ENCODE measurements at places on chromosomes 13 and 19.

- no peak for DNase-seq
Observed at GRCh38 chr13:28463481-28463880, 31.4 kb downstream of the FLT1 start.

- DNase-seq, result no peak
Observed at GRCh38 chr19:7850000-7850813, 20.2 kb downstream of the EVI5L start.

DNA sequence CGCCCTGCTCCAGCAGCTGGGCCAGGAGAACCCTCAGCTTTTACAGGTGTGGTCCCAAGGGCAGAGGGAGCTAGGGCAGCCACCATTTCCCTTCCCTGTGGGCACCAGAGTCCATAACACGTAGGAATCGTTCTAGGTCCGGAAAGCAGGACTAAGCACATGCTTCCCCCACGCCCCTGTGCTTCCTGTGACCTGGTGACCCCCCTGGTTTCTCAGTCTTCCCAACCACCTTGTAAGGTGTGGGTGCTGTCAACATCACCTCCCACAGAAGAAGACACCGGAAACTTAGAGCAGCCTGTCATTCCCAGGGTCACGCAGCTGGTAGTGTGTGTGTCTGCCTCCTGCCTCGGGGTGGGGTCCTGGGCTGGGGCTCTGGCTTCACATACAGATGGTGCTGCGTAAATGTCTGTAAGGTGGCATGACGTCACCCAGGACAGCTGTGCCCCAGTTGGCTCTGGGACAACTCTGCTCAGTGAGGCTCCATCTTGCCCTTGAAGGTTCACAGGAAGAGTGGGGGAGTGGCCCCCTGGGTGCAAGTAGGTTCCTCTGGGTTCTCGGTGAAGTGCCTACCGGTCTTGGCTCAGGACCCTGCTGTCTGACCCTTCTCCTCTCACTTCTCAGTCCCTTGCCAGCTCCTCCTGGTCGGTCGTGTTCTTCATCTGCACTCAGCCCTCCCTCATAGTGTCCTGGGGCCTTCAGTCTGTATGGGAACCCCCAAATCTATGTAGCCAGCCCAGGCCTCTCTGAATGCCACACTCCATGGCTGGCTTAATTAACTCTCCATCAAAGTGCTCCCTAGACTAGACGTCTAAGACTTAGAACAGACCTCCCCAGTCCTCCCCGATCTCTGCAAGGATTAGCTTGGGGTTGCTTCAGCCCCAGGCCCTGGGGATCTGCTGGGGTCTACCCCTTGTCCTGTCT is 4.0 kb downstream of the RAD23A start:
- no peak for DNase-seq

- DNase-seq, result no peak
Observed at GRCh38 chr19:53537121-53537520, 824 bp upstream of the ZNF331 start.

GRCh38 chr19:21498651-21499050 is 6.8 kb upstream of the ZNF429 start:
- no peak for DNase-seq

DNA sequence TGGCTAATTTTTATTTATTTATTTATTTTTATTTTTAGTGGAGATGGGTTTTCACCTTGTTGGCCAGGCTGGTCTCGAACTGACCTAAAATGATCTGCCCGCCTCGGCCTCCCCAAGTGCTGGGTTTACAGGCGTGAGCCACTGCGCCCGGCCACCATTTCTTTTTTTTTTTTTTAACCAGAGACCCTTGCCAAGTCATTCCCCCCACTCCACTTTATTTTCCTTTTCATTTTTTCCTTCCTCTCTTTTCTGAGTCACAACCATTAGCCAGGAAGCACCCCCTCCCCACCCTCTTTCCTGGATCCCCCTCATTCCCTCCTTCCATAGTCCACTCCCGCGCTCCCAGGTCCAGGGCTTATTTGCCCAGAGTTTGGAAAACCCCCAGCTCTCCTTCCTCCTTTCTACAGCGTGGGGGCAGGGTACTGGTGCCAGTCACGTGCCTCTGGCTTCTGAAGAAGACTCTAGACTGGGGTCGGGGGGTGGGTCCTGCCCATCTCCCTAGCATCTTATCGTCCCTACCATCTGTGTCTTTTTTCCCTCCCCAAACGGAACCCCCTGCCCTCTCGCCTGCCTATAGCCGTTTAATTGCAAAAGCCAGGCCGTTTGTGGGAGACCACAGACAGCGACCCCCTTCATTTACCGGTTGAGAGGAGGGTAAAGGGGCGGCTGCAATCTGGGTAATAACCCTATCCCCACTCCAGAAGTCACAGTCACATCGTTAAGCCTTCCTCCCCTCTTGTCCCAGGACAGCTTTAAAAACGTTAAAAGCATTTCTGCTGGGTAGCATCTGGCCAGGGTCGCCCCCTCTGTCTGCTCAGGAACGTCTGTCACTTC is 1.1 kb upstream of the CALR start:
- DNase-seq, result no peak

- DNase-seq, result no peak
Observed at GRCh38 chr19:36183245-36183628, 31.0 kb upstream of the COX7A1 start.

GRCh38 chr13:109707044-109707741 is 79.2 kb downstream of the IRS2 start:
- no peak for DNase-seq

GRCh38 chr13:45108716-45109101 is 11.6 kb upstream of the GTF2F2 start:
- no peak for DNase-seq

DNA sequence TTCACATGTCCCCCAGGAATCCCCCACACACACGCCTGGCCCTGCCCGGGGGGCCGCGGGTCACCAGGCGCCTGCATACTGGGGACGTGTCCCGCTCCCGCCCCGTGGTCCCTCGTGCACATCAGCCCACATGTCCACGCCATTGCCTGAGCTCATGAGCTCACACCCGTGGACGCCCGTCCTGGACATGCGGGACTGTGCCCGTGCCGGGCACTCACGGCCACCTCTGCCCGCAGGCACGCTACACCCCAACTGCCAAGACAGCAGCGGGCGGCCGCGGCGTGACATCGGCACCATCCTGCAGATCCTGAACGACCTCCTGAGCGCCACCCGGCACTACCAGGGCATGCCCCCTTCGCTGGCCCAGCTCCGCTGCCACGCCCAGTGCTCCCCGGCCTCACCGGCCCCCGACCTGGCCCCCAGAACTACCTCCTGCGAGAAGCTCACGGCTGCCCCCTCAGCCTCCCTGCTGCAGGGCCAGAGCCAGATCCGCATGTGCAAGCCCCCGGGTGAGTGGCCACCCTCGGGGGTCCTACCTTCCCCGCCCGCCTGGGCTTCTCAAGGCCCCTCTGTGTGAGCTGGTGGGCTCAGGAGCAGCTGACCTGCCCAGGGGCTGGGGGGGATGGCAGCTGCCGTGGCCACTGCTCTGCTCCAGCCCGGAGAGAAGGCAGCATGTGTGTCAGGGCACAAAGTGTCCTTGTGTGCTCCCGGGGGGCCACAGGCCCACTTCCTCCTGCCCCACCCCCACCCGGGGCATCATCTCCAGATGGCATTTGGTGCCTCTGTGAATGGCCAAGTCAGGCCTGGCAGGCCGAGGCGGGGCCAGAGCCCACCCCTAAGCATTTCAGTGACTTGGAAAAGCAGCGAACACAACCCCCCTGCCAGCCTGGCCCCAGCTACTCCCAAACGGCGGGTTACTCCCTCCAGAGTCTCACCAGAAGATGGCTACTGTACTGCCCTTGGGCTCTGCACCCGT is 7.1 kb downstream of the MIDN start:
- no peak for DNase-seq

DNA sequence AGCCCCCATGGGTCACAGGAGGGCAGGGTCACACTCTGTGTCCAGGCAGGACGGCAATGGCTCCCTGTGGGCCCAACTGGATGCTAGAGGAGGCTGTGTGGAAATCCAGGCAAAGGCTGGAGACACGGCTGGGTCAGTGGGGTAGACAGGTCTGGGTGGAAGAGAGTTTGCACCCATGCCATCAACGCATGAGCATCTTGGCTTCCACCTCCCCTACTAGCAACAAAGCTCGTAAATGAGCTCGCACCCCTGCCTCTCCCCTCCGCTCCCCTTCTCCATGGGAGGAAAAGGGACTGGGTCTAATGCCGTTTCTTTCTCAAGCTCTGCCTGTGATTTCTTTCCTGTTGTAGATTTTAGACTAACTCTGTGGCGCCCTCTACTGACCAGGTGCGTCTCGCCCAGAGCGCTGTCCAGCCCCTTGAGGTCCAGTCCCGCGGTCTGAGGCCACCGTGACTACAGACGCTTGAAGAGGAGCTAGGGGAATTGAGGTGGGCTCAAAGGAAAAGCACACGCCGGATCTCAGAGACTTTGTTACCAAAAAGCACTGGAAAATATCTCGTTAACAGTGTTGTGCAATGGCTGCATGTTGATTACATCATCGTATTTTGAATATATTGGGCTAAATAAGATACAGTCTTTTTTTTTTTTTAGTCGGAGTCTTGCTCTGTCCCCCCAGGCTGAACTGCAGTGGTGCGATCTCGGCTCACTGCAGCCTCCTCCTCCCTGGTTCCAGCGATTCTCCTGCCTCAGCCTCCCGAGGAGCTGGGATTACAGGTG is 50.7 kb upstream of the USP29 start:
- no peak for DNase-seq

- DNase-seq, result no peak
Observed at GRCh38 chr13:75103976-75104375, 378.0 kb downstream of the TBC1D4 start.

GRCh38 chr19:54352041-54352440 is 12.7 kb downstream of the LAIR1 start:
- no peak for DNase-seq

DNA sequence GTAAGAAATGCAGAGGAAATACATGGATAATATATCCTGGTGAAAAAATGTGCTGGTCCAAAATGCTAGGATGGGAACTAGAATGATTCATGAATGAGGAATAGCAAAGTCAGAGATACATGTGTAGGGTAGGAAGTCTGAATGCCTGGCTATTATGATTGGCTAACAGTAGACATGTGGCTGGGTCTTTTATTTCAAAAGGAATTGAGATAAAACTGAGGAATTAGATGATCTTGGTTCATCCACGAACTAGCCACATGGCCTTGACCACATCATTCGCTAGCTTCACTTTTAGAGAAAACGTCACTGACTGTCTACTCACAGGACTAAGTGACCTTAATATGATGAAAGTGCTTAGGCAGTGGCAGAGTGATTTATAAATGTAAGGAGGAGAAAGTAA is 103.1 kb downstream of the TRPC4 start:
- DNase-seq, result no peak

- DNase-seq, result no peak
Observed at GRCh38 chr13:29471551-29471950, 123.9 kb downstream of the SLC7A1 start.

GRCh38 chr19:47742634-47743033 is 2.7 kb upstream of the NOP53 start:
- DNase-seq, result no peak

GRCh38 chr13:29993716-29994488 is 143.5 kb upstream of the UBL3 start:
- peak; percentile 37 for DNase-seq

- DNase-seq, result no peak
Observed at GRCh38 chr13:34842466-34842865, 99.6 kb upstream of the NBEA start.

- no peak for DNase-seq
Observed at GRCh38 chr13:88051746-88052482, 380.7 kb downstream of the SLITRK5 start.

GRCh38 chr13:75607447-75607846 is 28.7 kb upstream of the LMO7 start:
- DNase-seq, result peak; percentile 79

DNA sequence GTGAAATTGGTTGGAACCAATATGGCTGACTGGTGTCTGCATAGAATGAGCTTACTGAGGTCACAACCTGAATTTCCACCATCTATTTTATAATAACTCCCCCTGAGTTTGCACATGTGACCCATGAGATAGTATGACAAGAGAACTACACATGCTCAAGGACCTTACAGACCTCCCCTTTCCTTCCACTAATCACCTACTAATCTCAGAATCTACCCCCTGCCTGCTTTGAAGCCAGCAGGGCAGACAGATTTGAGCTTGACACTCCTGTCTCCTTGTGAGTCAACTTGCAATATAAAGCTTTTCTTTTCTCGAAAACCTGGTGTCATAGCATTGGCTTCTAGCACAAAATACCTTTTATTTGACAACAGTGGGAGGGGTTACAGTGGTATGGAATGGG is 248.4 kb downstream of the RFC3 start:
- no peak for DNase-seq
